ENCODE measurements at places on chromosomes 2 and 18.

DNA sequence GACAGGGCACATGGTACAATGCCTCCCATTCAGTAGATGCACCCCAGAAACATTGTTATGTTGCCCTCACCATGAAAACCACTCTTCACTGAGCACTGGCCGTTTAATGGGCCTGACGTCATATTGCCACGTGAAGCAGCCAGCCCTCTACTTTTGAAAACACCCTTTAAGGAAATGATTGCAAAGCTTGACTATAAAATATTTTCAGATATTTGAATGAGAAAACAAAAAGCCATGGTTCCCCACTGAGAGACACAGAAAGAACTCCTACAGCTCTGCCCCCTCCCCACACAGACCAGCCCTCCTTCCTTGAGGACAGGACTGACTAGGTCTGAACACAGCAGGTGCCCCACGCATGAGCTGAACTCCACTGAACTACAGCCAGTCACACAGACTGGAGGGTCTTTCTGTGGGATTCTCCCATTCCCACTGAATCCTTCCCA is 349.1 kb downstream of the ANAPC1 start:
- no peak for DNase-seq

DNA sequence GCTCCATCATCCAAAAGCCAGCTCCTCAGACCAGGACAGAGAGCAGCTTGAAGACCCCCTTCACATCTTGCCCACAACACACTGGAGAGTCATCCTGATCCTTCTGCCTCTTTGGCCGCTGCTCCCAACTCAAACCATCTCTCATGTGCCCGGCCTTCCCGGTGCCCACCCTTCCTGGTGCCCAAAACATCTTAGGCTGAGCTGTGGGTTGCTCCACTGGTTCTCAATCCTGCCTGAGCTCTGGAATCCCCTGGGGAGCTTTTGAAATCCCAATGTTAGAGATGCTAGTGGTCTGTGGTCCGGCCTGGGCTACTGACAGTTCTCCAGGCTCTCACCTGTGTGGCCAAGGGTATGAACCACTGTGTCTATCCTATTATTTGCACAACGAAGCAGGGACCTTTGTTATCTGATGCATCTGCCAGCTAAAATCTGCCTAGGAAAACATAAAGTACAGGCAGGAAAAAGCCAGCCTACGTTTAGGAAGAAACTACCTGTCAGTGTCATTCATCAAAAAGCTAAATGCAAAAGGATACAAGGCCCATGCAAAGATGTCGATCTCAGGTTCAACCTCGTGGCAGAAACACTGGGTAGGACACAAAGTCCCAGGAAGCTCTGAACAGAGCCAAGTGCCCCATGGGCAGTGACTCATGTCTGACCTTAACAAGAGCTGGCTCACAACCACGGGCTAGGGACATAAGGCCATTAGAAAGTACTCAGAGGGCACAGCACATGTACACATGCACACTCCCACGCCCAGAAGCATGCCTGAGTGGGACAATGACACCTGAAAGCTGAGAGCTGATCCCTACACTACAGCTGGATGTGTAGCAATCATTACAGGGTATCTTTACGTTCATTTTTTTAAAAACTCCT is 30.8 kb downstream of the TBC1D8 start:
- no peak for DNase-seq

DNA sequence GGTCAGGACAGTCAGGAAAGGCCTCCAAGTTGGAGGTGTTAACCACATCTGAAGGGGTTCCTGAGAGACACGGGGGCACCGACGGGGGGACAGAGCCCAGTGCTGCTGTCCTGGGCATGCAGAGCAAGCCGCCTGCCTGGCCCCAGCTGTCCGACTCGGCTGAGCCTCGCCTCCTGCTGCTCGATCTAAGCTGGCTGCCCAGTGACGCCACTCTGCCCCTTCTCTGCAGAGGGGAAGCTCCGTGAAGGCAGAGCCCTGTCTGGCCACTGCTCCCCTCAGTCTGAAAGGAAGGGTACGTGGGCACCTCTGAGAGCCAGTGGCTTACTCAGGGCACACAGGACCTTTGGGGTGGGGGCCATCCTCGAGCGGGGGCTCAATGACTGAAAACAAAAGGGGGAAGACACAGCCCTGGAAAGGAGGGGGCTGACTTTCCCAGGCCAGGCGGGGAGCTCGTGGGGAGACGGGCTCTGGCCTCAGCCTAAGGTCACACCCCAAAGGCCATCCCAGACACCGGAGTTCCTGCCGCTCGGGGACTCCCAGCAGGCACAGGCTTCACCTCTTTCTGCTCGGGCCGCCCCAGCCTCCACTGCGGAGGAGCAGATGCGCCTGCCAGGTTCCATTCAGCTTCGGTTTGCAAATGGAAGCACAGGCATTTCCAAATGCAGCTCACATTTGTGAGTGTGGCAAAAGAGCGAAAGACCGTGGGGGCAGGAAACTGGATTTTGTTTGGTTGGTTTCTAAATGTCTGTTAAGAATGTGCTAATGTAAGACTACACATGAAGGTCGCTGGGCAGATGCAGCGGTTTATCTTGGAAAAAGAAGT is 136.9 kb downstream of the HDAC4 start:
- DNase-seq: no peak

- DNase-seq: no peak
Measured at GRCh38 chr18:24766376-24766775, 305.9 kb downstream of the HRH4 start.

GRCh38 chr2:197388866-197389587 is 45.8 kb downstream of the SF3B1 start:
- DNase-seq: no peak

- DNase-seq: no peak
Measured at GRCh38 chr2:203240491-203240890, 1.7 kb downstream of the CYP20A1 start.

GRCh38 chr2:99698896-99699295 is 209.1 kb upstream of the REV1 start:
- no peak for DNase-seq

GRCh38 chr2:239685556-239685955 is 284.7 kb upstream of the HDAC4 start:
- DNase-seq: no peak

GRCh38 chr18:79540904-79541282 is 138.7 kb upstream of the CTDP1 start:
- DNase-seq: no peak
